ENCODE measurements at places on chromosomes 5 and 9.
A peak's percentile ranks its signal among the peaks of the same experiment; 100 is the strongest.

DNA sequence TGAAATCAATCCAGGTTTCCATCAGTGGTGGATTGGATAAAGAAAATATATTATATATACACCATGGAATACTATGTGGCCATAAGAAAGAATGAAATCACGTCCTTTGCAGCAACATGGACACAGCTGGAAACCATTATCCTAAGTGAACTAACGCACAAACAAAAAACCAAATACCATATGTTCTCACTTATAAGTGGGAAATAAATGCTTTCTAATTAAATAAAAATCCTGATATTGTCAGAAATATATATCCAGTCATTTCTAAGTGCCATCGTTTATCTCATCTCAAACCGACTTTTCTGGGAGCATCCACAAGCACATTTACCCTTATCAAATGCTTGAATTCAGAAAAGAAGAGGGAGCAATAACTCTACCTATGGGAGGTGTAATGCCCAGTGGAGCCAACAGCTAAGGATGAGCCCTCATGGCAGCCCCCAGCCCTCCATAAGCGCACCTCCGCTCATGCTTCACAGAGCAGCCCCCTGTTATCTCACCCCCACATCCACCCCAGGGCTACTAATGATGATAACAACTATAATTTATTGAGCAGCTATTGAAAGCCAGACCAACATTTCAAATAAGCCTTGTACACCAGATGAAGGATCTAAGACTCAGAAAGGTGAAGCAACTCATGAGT, 101.7 kb upstream of the SPOCK1 start:
- no peak for DNase-seq

DNA sequence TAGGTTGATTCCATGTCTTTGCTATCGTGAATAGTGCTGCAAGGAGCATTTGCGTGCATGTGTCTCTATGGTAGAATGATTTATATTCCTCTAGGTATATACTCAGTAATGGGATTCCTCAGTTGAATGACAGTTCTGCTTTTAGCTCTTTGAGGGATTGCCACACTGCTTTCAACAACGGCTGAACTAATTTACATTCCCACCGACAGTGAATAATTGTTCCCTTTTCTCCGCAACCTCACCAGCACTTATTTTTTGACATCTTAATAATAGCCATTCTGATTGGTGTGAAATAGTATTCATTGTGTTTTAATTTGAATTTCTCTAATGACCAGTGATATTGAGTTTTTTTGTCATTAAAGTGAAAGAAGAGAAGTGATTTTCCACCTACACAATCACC, 18.5 kb downstream of the IFNA5 start:
- no peak for DNase-seq

DNA sequence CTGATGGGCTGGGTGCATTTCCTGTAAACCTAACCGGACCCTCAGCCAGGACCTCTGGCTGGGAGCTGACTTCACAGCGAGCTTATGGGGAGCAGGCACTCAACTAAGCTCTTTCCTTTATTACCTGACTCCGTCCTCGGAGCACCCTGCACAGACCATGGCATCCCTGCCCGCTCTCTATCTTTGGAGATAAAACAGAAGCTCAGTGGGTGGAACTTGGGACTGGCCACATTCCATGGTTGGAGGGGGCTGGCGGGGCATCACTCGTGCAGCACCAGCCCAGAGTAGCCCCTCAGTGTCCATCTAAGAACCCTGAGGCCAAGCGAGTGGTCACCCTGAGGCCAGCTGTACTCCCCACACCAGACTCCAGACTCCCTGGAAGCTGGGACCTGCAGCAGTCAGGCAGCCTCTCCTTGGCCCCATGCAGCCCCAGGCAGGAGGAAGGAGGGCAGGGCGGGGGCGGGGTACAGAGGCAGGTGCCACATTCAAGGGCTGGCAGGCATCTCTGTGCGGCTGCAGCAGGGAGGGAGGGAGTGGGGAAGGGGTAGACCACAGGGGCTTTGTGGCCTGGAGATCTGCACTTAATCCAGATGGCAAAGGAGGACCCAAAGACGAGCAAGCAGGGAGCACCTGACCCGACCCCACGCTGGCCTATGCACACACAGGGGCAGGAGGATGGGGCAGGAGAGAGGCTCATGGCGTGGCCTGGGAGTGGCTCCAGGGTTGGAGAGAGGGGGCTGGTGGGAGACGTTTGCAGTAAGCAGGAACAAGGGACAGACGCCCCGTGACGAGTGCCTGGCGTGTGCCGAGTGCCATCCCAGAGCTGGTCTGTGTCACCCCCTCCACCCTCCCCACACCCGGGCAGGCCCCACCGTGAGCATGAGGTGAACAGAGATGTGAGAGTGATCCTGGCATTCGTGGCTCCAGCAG, 26.1 kb downstream of the GLT6D1 start:
- DNase-seq, result no peak

DNA sequence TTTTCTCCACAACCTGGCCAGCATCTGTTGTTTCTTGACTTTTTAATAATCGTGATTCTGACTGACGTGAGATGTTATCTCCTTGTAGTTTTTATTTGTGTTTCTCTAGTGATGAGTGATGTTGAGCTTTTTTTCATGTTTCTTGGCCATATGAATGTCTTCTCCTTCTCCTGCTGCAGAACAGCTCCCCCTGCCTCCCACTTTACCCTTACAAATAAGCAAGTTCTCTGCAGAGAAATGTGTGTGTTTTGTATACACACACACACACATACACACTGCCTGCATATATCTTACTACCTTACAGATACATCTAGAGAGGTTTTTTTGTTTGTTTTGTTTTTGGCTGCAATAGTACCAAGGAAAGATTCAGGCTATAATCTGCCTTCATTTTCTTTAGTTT, 88.7 kb upstream of the PHF24 start:
- no peak for DNase-seq

- DNase-seq, result peak; percentile 87
These were observed 31.1 kb downstream of the MRPS27 start for GRCh38 chr5:72288924-72289323.

DNA sequence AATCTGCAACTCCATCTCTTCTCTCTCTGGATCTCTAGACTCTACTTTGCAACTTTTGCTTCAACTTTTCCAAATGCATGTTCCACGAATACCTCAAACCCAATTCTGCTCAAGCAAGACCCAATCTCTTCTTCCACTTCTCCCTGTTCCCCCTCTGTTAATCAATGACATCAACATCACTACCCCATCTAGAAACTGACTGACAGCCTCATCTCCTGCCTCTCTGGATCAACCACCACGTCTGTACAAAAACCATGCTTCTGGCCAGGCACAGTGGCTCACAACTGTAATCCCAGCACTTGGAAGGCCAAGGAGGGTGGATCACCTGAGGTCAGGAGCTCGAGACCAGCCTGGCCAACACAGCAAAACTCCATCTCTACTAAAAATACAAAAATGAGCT, 12.2 kb downstream of the GLDC start:
- DNase-seq, result no peak

DNA sequence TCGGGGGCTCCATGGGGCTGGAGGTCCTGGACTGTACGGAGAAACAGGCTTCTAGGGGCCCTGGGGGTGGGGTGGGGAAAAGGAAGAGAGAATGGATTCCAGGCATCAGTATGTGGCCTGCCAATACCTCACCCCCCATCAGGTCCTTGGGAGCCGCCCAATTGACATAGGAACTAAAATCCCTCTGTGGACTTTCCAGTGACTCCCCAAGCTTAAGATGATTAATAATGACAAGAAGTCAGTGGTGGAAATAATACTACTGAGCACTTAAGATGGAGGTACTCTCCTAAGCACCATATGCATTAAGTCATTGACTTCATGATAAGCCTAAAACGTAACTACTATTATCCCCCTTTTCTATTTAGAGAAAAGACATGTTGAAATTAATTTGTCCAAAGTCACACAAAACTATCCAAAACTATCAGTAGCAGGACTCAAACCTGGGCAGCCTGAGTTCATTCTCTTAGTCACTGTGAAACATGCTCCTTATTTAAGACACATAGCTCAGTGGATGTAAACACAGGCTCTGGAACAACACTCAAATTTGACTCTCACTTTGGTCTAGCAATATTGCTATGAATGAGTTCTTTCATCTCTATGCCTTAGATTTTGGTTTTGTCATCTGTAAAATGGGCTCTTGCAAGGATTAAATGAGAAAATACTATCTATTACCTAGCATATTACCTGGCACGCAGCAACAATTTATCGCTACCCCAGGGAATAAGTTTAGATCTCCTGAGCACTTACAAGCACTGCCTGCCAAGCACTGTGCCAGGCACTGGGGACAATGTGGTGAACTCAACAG, 9.5 kb downstream of the SPRY4 start:
- no peak for DNase-seq

DNA sequence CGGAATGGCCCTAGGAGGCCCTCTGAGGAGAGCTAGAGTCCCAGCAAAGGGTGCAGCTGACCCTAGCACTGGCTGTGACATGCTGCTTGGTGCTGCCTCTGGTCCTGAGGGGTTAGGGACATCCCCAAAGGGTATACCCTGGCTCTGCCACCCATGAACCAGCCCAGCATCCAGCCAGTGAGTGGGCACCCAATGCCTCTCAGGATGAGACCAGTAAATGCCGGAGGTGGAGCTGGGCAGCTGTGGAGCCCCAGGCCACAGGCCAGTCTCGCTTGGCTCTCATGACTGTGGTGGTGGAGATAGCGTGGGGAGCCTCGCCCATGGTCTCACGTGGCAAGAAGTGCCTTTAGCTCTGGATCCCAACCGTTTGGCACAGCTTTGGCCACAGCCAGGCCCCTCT, 3.7 kb upstream of the CEL start:
- DNase-seq, result no peak

DNA sequence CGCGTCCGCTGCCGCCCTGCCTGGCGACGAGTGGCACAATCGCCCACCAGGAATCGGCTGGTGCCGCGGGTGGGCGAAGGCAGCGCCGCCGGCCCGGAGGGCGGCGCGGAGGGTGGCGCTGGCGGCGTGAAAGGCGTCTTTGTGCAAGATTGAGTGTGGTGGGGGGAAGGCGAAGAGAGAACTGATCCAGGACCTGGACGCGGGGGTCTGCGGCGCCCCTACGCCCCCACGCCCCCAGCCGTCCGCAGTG, 4.6 kb upstream of the RGMB start:
- no peak for DNase-seq

GRCh38 chr9:129938291-129938979, 103.2 kb downstream of the USP20 start:
- no peak for DNase-seq

DNA sequence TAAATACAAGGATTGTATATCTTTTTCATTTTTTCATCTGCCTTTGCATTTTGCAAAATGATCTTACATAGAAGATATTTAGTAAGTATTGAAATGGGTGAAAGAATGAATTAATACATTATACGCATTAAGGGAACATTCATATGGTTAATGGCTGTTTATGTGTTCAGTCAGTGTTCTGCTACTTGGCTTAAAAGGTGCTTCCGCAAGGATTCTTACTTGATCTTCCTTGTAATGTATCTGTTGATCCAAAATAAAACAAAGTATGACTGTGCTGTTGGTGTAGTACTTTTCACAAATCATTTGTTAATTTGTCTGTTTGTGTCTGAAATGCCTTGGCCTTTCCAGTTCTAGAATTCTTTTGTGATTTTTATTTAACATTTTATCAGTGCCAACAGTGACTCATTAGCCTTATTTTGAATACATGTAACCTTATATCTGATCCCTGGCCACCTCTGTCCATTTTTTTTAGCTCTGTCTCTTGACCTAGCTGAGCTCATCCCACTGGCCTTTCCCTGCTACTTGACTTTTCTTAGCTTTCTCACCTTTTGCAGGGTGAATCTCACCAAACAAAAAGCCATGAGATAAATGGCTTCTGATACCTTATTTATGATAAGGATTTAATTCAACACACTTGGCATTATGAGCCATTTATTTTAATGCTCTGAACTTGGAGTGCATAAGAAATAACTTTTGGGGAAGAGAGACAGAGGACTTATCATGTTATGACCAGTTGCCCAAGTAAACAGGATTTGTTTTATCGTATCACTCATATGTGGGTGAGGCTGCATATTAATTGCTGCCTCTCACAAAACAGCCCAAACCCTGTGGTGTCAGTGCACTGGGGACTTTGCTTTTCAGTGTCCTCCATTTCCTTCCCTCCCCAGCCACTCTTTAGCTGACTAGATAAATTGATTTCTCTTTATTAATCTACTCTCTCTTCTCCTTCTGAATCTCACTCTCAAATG, 340.3 kb downstream of the KDM4C start:
- no peak for DNase-seq

DNA sequence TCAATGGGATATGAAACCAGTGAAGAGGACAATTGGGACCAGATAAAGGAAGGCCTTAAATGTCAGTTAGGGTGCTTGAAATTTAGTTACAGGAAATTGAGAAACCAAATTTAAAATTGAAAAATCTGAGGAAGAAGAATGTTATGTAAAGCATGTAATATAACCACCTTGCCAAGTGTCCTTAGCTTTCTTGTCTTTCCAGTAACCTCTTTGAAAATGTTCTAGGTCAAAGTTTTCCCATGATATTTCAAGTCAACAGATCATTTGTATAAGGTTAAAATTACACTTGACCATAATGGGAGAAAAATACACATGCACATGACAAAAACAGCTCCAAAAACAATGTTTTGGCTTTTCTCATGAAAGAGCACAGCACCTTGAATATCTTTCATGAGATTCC, 21.1 kb downstream of the LOX start:
- DNase-seq, result no peak

- no peak for DNase-seq
These were observed 7.4 kb upstream of the ELL2 start for GRCh38 chr5:95969055-95969454.

- no peak for DNase-seq
These were observed 41.0 kb upstream of the GFPT2 start for GRCh38 chr5:180394031-180394636.

GRCh38 chr9:26234865-26235264, 556.6 kb upstream of the TUSC1 start:
- DNase-seq, result no peak

GRCh38 chr5:30357371-30357770, 836.1 kb upstream of the CDH6 start:
- DNase-seq, result no peak

DNA sequence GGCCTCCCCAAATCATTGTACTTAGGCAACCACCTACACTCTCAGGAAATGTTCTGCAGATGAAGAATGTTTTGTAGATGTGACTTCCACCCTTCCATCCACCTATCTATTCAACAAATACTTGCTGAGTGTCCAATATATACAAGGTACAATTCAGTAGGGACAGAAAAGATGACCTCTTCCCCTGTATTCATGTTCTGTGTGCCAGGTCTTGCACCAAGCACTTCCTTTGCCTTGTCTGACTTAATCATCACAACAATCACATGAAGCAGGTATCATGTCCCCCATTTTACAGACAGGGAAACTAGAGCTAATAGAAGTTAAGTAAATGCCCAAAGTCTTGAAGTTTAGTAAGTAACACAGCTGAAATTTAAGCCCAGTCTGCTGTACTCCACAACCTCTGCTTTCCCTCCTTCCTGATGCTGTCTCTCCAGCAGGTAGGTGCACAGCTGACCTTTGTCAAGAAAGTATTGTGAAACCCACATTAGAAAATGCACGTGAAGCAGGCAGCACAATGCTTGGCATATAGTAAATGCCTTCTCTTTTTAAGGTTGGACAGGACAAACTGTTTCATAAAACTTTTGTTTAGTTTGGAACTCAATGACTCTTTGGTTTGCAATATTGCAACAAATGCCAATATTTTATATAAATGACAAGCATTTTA, 296.5 kb downstream of the DEPDC1B start:
- DNase-seq, result no peak

GRCh38 chr5:61307191-61307590, 24.9 kb upstream of the ZSWIM6 start:
- no peak for DNase-seq

GRCh38 chr5:120254385-120254784, 209.7 kb upstream of the PRR16 start:
- DNase-seq, result no peak

All from NCI-H2081 (cell line).